ENCODE measurements at places on chromosomes 6 and 20.

- no peak for DNase-seq
Measured at GRCh38 chr6:88268508-88268907, 102.4 kb upstream of the CNR1 start.

DNA sequence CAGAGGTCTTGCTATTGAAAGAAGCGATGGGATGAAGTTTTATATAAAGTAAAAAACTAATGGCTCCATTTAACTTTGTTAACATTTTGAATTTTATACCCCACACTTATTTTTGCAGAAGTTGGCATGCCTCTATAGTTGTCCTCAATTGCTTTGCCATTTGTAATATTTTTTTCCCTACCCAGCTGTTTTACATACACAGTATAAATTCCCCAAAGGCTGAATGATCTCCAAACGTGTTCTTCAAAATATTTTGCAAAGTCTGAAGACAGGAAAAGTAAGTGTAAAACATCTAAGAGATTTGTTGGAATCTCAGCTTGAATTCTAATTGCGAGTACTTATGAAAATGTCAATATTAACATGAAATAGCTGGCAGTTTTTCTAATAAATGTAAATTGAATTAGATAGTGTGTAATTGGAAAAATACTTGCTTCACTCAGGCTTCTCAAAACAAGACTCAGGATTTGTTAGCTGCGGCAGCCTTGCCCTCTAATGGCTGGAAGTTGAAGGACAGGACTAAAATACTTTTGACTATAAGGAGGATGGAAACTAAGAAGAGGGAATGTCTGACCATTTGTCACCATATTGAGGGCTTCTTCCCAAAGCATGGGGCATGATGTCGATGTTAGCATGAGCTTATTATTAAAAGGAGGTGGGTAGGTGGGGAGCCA lies 226.8 kb downstream of the UST start:
- no peak for DNase-seq

DNA sequence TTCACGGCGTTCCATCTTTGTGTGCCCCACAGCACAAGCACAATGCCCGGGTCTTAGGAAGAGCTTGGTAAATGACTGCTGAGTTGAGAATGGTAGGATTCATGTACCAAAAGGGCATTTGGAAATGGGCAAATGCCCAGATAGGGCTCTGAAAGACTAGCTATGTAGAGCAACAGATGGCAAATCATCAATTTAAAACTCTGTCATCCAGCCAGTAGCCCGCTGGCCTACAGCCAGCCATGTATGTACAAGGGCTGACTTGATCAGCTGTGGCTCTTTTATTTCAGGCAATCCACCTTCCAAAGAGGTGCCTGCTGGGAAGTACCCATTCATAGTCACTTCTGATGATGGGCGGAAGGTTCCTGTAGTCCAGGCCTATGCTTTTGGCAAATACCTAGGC lies 35.1 kb downstream of the NT5E start:
- no peak for DNase-seq

DNA sequence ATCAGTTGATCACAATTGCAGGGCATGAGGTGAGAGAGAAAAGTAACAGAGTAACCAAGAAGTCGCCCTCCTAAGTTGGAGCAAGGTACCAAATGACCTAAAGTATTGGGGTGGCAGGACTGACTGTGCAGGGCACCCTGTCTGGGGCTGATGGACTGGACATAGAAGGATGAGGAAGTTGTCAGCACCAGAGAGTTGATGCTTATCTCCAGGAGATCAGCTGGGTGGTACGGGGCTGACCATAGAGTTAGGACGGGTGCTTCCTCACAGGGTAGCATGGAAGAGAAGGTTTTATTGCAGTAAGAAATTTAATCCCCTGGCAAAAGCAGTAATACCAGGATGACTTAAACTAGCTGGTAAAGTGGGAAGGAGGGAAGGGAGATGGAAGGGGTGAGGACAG lies 66.7 kb downstream of the TMEM170B start:
- no peak for DNase-seq

DNA sequence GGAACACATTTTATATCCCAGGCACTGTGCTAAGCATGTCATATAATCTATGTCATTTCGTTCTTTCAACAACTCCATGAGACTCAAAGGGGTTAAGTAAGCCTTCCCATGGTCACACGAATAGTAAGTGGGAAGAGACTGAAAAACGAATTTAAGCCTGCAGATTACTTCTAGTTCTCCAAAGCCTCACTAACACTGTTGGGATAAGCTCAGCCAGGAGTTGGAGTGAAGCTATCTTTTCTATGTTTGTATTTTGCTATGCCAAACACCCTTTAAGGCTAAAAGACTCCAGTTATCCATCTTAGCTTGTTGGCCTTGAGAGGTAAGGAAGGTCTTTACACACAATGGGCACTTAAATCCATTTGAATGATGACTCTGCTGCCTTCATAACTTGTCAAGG lies 148.1 kb upstream of the UST start:
- DNase-seq: no peak

DNA sequence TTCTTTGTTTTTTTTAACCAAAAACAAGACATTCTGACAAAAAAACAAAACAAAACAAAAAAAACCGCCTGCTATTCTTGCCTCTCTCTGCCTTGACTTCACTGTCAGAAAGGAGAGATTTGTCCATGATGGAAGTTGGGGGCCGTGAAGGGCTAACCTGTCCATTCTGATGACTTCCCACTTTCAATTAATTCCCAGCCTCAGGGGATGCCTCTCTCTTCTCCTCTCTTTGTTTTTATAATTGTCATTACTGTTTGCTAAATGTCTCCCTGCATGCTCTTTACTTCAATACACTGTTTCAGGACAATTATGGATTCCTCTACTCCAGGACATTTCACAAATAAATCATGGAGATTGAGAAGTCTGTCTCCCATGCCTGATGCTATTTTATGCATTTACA lies 130.5 kb upstream of the CNR1 start:
- no peak for DNase-seq

DNA sequence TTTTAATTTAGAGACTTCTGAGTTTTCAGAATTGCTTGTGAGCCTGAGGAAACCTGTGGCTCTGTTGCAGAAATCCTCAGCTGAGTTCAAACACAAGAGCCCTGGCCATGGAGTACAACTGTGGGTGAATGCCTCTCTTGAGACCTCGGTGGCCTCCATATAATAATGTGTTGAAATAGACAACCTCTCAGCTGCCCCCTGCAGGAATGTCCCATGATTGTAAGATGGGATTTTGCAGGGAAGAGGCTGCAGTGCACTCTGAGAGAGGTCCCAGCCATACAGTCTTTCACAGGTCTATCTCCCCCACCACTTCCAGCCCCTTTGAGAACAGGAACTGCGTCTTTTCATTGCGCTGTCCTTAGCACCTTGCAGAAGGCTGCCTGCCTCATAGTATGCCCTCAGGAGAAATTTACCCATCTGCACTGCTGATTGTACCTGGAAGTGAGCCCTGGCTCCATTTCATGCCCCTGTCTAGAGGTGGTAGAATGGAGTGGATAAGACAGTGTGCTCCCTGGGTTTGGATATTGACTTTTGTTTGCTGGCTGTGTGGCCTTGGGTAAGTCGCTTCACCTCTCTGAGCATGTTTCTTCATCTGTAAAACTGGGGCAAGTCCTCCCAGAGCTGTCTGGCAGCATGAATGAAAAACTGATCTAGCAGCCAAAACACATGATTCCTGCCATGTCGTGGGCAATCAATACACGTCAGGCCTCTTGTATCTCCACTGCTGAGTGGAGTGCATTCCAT lies 16.8 kb upstream of the CDH22 start:
- no peak for DNase-seq

GRCh38 chr6:15247500-15248450 lies 1.9 kb downstream of the JARID2 start:
- DNase-seq: no peak

DNA sequence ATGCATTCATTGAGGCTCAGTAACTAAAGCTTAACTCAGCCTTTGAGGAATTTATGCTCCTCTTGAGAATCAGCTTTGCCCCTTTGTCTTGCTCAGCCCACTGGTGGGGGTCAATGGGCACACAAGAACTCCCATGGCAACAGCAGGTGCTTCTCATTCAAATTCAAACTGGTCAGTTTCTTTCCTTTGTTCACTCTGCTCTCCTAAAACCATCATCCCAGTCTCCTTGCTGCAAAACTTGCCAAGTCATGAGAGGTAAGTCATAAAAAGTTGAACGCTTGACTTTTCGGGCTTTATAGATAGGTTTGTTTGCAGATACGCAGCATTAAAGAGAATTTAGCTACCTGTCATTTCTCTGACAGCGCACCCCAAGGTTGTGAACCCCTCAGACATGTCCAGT lies 146.8 kb downstream of the TFAP2A start:
- DNase-seq: no peak

DNA sequence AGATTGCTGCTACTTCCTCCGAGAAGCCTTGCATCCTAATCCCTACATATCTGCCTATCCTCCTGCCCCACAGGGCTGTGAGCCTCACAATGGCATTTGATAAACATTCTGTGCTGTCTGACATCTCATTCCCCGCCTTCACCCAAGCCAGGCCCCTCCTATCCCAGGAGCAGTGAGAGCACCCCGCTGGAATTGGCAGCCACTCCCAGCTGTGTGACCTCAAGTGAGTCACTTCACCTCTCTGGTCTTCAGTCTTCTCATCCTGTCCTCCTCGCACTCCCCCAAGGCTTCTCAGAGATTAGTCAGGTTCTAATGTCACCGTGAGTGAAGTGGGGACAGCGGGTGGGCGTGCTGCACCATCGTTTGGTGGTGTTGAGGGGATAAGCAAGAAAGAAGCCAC lies 81.7 kb downstream of the CDH22 start:
- no peak for DNase-seq

- no peak for DNase-seq
Measured at GRCh38 chr6:24006254-24006653, 119.8 kb upstream of the NRSN1 start.

- no peak for DNase-seq
Measured at GRCh38 chr6:93819189-93819588, 399.8 kb upstream of the EPHA7 start.

DNA sequence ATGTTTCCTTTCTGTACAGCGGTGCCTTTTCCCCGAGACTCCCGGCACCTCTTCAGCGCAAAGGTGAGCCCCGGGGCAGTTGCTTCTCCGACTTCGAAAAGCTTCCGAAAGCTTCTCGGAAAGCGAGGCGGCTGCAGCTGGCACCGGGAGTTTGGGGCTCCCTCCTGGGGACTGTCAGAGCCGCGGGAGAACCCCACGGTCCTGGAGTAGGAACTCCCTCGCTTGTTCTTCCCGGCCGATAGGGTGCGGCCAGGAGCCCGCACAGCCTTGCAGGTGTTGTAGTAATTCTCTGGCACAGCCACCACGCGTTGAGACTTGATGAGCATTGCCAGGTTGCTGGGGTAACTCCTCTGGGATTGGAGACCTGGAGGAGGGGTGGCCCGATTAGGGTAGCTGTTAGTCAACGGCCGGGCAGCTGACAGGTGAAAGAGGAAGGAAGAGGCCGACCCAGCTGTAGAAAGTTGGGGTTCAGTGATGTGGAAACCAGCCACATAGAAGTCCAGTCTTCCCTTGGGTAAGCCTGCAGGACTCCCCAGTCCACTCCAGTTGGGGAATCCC lies 721 bp downstream of the KDM1B start:
- no peak for DNase-seq

- DNase-seq: no peak
Measured at GRCh38 chr6:36387440-36388303, at the start of gene ETV7. ETV7 (minus strand) TSS chr6:36387669; CDS start chr6:36387541, 128 bp downstream.

DNA sequence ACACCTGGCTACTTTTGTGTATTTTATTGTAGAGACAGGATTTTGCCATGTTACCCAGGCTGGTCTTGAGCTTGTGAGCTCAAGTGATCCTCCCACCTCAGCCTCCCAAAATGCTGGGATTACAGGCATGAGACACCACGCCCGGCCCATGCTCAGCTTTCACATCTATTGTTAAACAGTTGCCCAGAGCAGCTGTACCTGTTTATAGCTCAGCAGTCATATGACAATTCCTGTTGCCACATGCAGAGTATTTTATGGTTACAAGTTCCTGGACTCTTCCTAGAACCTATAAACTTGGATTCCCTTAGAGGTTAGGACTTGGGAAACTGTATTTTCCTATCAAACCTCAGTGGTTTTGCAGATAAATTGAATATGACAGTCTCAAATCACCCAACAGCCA lies 188.3 kb upstream of the KCNG1 start:
- no peak for DNase-seq

DNA sequence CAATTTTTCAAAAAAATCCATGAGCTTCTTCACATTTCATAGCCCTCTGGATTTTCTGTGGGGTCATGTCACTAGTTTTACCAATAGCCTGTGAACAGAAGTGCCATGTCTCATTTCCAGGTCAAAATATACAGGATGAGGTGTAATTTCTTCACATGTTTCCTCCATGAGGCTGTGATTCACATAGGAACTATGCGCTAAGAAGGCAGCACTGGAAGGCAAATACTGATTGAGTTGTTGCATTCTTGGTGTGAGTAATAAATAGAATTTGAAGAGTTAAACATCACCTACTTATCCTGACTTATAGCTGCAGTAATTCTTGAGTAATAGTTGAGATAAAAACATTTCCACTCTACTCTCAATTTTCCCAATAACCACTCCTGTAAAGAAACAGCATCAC lies 442.3 kb downstream of the HAO1 start:
- DNase-seq: no peak

GRCh38 chr6:163708466-163708865 lies 293.9 kb downstream of the QKI start:
- DNase-seq: no peak

DNA sequence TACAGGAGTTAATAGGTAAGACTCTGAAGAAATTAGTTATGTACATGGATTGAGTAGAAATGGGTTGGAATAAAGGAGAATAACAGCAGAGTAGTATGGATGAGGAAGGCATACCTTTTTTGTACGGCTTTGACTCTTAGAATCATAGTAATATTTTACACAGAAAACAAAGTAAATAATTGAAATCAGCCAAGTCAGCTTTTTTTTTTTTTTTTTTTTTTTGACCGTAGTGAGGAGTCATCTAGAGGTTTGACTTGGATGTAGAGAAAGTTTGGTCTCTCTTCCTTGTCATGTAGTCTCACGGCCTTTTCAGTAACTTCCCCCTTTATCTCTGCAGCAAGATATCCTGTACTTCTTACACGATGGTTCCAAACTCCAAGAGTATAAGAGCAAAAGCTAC lies 158.9 kb downstream of the FLRT3 start:
- no peak for DNase-seq

DNA sequence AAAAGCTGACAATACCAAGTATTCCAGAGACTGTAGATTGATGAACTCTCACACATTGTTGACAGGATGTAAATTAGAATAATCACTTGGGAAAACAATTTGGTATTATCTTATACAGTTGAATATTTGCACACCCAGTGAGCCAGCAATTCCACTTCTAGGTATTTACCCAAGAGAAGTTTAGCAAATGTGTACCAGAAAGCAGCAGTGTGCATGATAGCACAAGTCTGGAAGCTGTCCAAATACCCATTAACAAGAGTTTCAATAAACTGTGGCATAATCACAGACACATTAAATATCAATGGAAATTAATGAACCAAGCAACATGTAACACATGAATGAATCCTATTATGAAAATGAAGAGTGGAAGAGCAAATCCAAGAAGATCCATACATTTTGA lies 233.6 kb downstream of the TPBG start:
- no peak for DNase-seq

DNA sequence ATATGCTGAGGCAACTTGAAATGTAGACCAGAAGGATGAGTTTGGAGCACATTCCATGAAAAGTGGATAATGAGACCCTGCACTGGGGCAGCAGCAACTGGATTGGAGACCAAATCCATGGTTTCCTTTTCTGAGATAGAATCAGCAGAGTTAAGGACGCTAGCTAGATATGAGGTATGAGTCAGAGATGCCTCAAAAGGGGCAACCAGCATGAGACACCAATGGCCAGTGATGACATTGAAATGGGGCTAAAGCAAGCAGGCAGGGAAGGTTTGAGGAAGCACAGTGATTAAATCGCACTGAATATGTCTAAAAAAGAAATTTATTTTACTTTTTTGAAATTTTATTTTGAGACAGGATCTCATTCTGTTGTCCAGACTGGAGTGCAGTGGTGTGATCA lies 802.4 kb downstream of the TFAP2A start:
- DNase-seq: no peak

Data from AG09309 (cell line).